ENCODE measurements at places on chromosomes 5 and 9.

DNA sequence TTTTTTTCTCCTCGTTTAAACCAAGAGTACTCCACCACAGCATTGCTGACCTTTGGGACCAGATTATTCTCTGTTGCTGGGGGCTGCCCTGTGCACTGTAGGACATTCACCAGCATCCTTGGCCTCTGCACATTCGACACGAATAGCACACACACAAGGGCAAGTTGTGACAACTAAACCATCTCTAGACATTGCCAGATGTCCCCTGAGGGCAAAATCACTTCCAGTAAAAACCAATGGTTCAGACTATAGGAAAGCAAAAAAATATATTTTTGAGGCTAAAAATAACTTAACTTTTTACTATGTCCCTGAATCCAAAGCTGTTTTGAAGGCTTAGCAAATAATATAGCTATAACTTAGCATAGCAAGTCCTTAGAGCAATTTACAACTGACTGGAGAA lies 65.9 kb downstream of the SEMA5A start:
- DNase-seq, result no peak

GRCh38 chr5:90528601-90529193 lies 687 bp downstream of the LYSMD3 start:
- no peak for DNase-seq

GRCh38 chr5:6703806-6704205 lies 9.4 kb upstream of the TENT4A start:
- no peak for DNase-seq

- DNase-seq, result no peak
Observed at GRCh38 chr5:67963789-67964519, 251.6 kb upstream of the PIK3R1 start.

DNA sequence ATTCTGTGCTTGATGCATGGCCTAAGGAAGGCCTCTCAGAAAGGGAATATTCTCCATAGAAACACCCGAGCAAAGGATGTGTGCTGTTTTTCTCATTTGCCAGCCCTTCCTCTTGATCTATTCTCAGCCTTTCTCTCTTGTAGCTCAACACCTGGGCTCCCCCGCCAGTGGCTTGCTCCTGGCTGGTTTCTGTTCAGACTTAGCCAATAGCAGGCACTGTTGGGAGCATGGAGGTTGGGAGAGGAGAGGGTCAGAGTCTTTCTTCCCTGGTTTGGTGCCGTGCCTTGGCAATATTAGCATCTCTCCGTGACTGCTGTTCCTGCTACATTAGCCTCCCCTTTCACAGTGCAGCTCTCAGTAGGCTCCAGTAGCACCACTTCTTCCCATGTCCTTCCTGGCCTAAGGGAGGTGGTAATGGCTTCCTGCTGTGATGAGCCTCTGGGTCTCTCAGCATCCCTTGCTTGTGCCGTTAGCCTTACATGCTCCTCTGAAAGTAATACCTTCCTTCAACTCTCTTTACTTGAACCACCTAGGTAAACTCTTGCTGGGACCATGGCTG lies 269.7 kb upstream of the GAS1 start:
- DNase-seq, result no peak

DNA sequence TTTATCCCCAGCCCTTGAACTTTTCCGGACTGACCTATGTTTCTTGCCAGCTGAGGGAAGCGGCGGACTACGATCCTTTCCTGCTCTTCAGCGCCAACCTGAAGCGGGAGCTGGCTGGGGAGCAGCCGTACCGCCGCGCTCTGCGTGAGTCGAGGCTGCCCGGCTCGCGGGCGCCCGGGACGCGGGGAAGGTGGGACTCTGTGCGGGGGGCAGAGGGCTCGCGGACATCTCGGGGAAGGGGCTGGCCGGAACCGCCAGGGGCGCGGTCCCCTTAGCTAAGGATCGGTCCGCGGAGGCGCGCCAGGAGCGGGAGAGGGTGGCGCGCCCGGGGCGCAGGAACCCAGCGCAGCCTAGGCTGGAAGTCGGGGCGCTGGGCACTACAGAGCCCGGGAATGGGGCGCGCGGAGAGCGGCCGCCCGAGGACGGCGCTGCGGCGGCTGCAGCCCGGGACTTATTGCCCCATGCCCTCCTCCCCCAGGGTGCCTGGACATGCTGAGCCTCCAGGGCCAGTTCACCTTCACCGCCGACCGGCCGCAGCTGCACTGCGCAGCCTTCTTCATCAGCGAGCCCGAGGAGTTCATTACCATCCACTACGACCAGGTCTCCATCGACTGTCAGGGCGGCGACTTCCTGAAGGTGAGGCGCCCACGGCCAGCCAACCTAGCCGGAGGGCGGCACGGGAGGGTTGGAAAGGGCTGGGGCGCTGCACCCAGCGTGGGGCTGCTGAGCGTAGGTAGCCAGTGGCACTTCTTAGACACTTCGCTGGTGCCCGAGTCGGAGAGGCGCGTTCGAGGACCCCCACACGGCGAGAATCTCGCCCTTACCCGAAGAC lies 922 bp downstream of the CRHBP start:
- no peak for DNase-seq

DNA sequence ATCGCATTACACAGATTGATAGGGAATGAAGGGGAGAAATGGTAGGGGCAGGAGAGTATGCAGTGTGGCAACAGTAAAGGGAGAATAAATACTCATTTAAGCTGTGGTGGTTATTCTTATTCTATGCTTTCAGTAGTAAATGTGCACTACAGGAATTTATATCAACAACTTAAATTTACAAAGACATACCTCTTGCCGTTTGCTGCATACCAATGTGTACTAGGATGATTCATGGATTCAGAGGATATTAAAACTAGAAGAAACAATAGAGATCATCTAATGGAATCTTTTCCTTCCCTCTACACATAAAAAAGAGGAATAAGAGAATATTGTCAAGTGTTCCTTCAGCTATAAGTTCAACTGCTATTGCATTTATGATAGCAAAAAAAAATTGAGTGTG lies 103.3 kb upstream of the RASA1 start:
- no peak for DNase-seq
